Stimulated activated naive CD4-positive, alpha-beta T cell treated with Interleukin-2 at 50 U/mL for 16 hours (primary cell): ENCODE measurements at places on chromosomes 4 and X.
A peak's percentile ranks its signal among the peaks of the same experiment; 100 is the strongest.

- DNase-seq = no peak
Observed at GRCh38 chr4:23774909-23775308, 114.9 kb downstream of the PPARGC1A start.

GRCh38 chrX:102863735-102864134 lies 73.3 kb upstream of the RAB40AL start:
- peak; percentile 62 for DNase-seq

DNA sequence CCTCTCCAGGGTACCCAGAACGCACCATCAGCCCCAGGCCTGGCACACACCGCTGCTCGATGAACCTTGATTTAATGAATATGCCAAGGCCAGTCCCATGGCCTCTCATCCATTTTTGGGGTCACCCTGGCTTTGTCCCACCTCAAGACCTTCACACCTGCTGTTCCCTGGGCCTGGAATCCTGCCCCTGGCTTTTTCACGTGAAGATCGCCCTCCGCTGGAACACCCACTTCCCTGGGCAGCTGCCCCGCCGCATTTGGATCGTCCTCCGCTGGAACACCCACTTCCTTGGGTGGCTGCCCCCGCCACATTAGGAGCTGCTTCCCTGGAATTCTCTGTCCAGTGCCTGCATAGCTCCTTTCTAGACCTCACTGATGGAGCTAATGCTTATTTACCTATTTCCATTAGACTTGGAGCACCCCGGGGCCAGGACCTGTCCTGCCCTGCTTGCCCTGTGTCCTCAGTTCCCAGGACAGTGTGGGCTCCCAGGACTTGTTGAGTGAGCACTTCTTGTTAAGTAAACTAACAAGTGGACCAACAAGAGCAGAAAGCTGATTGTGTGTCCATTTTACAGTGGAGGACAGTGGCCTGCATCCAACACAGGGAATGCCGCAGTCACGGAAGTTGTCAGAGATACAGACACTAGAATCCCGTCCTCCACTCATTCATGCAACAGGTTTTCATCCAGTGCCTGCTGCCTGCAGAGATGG lies 12.5 kb downstream of the BLOC1S4 start:
- DNase-seq = no peak

GRCh38 chr4:89242216-89242615 lies 65.4 kb downstream of the GPRIN3 start:
- DNase-seq = no peak

GRCh38 chr4:25817059-25817681 lies 45.6 kb downstream of the SEL1L3 start:
- DNase-seq = no peak

DNA sequence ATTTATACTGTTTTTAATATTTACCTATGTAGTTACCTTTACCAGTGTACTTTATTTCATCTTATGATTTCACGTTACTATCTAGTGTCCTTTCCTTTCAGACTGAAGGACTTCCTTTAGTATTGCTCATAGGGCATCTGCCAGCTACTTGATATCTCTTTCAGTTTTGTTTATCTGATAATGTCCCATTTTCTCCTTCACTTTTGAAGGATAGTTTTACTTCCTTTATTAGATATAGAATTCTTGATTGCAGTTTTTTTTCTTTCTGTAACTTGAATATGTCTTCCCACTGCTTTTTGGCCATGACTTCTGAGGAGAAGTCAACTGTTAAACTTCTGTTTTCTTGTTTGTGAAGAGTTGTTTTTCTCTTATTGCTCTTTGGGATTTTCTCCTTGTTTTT lies 69.4 kb upstream of the MAGED1 start:
- DNase-seq = no peak

DNA sequence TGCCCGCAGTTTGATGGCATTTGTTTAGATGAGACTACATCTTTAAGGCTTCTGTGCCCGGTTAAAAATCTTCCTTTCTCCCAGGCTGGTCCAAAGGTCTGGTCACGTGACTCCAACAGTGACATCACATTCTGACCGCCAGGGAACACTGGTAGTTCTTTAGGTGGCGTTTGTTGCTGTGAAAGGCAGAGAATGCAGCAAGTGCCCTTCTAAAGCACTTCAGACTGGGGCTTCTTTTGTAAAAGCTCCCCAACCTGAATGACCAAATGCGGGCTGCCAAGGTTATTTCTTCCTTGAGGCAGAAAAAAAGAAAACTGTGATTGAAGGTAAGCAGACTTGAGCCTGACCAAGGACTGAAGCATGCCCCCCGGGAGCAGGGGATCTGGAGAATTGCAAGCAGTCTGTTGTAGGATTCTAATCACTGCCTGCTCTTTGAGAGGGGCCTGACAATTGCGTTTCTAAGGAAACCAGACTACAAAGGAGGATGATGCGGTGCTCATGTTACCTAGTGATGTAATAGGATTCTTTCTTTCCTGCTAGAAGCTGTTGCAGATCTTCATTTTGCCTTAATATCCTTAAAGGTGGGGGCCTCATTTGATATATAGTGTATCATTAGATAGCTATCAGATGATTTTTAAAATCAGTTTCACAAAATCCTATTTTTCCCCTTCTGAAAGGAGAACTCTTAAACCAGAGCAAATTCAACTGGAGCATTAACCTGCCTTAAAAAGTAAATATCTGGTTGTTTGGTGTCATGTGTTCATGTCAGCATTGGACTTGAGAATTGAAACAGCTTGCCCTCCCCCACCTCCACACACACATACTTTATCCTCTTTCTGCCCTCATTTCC lies 133.1 kb downstream of the AKAP4 start:
- no peak for DNase-seq

DNA sequence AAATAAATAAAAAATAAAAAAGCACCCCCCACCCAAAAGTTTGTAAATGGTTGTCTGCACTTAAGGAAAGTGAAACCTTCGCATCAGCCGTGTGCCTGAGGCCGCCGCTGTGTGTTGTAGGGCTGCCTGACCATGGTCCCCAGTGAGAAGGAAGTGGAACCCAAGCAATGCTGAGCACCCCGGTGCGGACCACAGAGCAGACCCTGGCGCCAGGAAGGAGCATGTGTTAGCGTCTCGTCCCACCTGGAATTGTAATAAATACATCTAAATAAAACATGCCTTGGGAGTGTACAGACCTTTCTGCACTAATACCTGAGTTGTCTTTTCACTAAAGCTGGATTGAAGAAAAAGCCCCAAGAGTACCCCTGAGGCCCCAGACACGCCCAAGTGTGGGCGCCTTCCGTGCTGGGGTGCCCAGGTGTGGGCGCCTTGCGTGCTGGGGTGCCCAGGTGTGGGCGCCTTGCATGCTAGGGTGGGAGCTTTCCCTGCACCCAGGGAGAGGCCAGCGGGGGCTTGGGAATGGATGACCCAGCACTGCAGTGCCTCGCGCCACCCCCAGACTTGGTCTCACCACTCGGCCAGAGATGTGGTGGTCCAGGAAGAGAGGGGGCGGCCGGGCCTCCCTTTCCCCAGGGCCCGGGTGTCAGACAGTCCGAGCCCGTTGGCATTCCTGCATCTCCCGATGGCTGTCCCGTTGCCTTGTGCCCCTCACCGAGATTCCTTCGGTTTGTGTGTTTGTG lies 33.7 kb downstream of the HTT-AS start:
- DNase-seq = no peak

DNA sequence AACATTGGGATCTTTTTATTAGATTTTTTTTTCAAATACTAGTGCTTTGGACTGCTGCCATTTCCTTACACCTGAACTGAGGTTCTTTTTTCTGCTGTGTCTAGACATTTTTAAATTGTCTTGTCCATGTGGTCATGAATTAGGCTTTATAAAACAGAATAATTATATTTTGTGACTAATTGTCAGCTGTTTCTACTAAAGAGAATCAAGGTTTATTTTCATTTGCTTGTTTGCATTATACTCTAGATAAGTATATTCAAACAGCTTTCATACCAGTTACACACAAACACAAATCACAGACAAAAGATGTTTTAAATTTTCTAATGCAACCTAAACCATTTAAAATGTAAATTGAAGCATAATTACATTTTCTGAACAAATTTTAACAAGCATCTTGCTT lies 194.7 kb downstream of the GALNTL6 start:
- no peak for DNase-seq

GRCh38 chr4:175787948-175788347 lies 24.1 kb downstream of the GPM6A start:
- no peak for DNase-seq

DNA sequence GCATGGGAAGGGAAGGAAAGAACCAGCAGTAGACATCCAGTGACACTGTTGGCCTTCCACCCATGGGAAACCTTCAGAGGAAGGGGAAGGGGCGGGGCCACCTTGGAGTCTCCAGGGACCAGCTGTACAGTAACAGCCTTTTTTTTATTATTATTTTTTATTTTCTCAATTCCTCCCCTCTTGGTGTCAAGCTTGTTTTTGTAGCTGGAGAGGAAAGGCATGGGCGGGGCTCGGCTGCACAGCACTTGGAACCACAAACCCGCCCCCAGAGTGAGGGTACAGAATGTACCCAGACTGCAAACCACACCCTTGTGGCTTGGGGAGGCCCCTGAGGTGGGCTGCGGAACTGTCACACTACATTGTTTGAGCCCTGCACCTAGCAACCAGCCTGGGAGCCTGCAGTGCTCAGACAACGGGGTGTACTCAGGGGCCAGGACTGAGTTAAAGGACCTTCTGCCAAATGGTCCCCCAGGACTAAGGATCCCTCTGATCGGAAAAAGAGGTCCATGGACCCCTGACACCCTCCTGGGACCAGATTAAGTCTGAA lies 45.7 kb downstream of the PRPS1 start:
- peak; percentile 89 for DNase-seq

DNA sequence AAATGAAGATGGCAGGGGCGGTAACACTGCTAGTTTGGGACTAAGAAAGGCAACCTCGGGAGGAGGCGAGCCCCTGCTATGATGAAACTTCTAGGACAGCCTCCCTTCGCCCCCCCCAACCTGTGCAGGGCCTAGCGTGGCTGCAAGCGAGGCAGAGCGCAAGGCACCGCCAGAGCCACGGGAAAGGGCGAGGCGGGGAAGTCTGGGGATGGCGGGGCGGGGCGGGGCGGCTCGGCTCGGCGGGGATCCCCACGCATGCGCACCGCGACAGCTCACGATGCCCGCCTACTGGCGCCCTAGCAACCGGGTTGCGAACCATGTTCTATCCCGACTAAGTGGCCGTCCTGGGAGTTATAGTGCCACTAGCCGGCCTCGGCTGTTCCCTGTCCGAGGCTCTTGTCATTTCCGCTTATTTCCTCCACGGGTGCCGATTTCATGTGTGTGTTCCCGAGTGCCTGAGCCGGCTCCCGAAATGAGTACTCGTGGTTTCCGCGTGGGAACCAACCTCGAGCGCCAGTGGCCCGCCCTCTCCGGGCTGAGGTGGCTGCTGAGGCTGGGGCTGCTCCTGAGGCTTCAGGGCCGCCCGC lies 28.7 kb upstream of the RBMX start:
- DNase-seq = peak; percentile 70

- DNase-seq = no peak
Observed at GRCh38 chr4:76449362-76449767, 14.3 kb downstream of the SHROOM3 start.

DNA sequence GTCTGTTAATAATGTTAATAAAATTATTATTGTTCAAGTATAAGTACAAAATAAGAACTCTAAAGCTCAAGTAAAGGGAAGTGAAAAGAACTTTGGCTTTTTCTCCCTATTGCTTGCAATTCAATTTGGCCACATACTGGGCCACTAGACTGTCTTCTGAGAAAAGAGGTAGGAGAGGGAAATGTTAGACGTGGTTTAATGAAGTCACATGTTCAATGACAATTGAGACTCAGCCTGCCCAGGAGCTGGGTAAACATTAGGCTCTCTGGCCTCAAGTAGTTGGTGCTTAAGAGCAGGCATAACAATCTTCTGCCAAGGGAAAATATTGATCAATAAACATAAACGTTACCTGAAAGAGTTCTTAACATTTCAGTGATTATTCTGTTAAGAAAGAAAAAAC lies 15.1 kb upstream of the PRSS12 start:
- DNase-seq = no peak

DNA sequence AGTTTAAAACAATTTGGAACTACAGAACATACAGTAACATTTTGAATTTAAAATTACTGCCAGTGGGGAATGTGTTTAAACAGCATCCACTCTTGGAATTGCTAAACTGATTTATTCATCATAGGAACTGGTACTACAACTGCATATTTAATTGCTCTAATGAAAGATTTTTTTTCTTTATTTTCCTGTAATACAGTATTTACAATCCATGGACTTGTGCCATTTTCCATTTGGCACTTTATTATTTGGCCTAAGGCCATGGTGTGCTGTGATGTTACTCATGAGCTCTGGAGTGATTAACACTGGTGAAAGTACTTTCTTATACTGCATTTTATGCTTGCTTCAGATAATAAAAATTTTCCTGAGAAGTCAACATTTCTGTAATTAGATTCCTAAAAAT lies 69.7 kb upstream of the NUDT6 start:
- DNase-seq = no peak

DNA sequence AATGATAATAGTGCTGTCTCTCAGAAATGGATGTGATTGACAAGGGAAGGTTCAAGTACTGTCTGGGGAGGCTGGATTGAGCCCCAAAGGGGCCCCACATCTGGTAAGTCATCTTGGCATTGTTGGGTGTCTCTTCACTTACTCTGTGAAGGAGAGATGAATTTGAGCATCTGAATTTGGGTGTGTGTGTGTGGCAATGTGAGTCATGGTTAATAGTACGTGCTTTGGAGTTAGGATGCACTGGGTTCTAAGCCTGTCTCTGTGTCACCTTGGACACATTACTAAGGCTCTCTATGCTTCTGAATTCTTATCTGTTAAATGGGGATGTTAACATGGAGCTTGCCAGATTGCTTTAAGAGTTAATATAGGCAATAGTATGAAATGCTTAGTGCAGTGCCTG lies 80.4 kb downstream of the FRAS1 start:
- no peak for DNase-seq

GRCh38 chrX:137387646-137388045 lies 178.3 kb upstream of the ZIC3 start:
- DNase-seq = no peak

DNA sequence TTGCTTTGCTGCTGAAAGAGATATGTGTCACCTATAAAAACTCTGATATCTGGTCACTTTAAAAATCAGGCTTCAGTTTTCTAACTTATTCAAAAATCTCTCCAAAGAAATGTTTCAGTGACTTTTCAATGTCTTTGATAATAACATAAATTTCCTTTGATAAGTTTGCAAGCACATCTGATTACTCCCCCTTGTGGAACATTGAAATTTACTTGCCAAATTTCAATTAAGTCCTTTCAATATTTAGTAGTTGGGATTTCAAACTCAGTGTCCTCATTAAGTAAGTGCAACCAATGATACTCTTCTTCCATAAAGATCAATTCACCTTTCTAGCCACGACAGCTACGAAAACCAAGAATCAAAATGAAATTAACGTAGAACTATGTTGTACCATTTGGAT lies 151.3 kb upstream of the FAM47C start:
- DNase-seq = no peak

GRCh38 chr4:22510750-22511149 lies 5.1 kb downstream of the ADGRA3 start:
- no peak for DNase-seq

DNA sequence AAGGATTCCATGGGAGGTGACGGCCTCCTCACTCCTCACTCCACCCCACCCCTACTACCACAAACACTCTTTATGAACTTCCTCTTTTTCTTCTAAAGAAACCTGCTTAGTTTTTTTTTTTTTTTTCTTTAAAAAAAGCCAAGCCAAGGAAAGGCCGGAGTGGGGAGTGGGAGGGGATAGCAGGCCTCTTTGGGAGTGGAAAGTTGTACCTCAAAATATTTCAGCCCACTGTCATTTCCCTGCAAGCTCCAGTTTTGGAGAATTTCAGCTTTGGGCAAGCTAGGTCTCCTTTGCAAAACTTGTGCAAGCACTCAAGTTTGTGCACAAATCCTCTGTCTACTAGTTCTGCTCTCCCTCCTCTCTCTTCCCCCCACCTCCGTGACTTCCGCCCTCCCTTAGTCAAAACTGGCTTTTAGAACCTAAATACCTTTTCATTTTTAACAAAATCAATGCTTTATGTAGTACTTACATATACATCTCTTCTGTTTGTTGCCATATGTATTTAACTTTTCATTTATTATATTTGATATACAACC lies 512 bp upstream of the ANTXR2 start:
- peak; percentile 14 for DNase-seq
